Hematopoietic multipotent progenitor cell treated with erythropoietin and hydrocortisone succinate and interleukin-3 and kit ligand, for 6 days (in vitro differentiated cells): ENCODE measurements at places on chromosomes 2 and 18.
A peak's percentile ranks its signal among the peaks of the same experiment; 100 is the strongest.

DNA sequence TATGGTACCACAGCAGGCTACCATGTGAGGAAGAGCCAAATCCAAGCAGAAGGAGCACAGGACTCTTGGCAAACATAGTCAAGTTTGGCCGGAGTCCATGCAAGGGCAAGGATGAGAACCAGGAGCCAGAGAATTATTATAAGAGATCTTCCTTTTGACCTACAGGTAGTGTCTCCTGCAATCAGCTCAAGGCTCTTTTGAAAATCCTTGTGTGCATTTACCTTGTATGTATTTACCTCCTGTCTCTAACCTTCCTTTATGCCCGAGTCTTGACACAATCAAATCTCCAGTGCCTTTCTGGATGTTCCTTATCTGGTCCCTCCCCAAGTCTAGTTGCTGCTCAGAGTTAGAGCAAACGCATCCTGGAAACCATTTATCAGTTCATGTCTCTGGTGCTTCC is 855.0 kb upstream of the CELF4 start:
- DNase-seq: no peak

DNA sequence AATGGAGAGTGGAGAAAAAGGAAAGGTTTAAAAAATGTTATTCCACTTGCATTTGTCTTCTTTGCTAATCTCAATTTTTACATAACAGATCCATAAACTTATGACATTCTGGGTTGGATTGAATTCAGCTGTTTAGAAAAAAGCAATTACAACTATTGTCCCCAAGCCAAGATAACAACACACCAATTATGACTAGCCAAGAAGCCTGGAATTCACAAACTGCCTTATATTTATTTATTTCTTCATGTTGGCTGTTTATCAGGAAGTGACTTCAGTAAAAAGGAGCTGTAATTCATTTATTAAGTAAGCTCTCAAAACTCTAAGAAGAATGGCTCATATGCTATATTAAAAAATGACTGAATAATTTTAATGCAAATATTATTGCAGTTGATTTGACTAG is 137.4 kb downstream of the CALCRL start:
- no peak for DNase-seq

DNA sequence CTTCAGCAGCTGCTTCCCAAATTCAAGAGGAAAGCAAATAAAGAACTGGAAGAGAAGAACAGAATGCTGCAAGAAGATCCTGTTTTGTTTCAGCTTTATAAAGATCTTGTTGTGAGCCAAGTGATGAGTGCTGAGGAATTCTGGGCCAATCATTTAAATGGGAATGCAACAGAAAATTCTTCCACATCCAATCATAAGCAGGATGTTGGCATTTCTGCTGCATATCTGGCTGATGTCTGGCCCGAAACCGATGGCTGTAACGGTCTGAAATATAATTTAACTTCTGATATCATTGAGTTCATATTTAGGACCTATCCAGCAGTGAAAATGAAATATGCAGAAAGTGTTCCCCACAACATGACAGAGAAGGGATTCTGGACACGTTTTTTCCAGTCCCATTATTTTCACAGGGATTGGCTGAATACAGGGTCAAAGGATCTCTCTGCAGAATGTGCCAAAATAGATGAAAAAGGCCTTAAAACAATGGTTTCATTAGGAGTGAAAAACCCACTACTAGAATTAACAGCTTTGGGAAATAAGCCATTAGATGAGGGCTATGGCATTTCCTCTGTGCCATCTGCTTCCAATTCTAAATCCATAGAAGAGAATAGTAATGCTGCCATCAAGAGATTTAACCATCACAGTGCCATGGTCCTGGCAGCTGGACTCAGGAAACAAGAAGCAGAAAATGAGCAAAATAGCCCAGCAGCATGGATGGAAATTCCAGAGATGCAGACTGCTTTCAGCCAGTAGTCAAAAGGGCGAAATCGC is 175.6 kb downstream of the MC4R start:
- DNase-seq: no peak

- no peak for DNase-seq
Measured at GRCh38 chr2:235024931-235025773, 73.3 kb downstream of the SH3BP4 start.

DNA sequence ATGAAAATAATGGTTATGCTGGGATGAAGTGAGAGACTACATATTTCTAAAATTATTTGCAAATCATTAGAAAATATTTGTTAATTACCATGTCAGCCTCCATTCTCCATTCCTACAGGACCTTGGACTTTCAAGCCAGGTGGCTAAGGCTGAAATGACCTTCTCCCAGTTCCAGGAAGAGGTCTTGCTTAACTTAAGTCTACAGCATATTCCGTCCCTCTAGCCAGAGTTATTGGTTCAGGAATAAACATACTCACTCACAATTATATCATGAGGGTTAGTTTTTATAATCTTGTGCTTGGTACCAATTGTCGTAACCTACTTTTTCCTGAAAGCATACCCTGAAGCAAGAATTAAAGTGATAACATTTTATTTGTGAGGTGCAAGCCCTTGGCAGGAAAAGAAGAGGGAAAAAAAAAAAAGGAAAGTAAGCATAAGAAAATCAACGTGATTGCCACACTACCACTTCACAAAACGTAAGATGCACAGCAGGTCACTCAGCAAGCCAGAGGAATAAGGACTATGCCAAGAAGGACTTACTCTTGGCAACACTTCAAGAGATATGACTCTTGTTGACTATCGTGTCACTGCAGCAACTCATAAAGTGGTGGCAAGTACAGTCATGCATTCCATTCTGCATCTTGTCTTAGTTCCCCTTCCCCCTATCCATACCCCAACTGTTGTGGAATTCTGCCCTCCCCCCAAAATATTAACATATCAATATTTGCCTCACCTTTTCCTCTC is 479.1 kb downstream of the MBD2 start:
- no peak for DNase-seq

GRCh38 chr2:58042486-58042970 is 4.1 kb upstream of the VRK2 start:
- peak; percentile 68 for DNase-seq

DNA sequence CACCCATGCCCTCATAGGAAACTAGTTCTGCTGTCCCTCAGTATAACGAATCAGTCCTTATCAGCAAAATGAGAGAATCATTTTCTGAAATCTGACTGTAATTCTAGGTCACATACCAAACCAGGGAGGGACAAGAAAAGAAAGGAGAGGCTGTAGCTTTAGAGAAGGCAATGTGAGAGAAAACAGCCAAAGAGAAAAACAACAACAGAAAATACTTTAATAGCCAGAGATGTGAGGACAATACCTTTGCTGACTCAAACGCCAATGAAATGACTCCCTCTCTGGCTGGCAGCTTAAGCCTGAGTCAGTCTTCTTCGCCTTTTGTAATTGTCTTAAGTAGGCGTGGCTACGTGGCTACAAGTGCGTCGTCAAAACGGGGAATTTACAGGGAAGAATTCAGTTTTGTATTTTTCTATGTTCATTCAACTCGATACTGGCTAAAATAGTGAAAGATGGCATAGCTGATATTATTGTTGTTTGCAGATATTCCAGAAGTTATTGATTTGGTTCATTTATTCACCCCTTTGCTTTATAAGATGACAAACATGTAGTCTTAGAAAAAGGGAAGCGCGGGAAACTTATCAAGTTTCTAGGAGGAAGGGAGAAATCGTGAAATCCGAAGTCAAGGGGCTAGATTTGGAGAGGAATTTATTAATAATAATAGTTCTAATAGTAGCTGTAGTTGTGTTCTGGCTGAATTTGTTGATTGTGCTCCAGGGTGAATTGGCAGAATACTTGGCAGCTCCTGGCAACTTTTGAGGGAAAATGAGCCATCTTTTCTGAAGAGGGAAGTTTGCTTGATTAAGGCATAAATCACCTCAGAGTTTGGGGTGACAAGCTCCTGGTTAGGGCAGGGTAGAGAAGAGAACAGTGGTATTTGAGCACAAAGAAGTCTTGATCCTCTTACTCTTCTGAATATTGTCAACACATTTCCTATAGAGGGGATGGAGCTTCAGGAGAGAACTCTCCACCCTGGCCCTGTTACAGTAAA is at the start of gene IL1A:
Gene IL1A (minus strand): TSS at position 295 of the 991 bp plus-strand sequence. CDS start 723 bp downstream, outside the sequence.
- DNase-seq: no peak

- DNase-seq: no peak
Measured at GRCh38 chr2:42012651-42013050, 35.2 kb upstream of the PKDCC start.

- no peak for DNase-seq
Measured at GRCh38 chr2:56770490-56770889, 586.7 kb downstream of the CCDC85A start.

DNA sequence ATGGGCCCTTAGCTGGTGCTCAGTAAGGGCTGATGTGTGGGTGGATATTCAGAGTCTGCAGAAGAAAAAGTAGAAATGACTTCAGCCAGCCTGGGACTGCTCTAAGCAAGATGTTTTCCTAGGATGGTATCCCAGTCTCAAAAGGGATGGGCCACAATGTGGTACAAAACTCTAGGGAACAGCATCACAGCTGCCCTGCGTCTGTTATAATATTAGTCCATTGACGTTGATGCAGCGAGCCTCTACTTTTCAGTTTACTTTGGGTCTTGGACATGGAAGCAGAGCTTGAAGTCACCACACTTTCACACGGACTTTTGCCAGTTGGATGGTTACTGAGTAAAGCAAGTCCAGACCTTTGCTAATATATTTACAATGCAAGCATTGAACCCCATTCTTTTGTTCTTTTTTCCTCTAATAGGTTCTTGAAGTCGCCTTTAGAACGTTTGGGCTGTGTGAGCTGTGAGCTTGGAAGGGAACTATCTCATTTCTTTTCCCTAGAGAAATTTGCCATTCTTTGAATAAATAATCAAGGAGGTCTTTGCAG is 105.7 kb downstream of the RDH14 start:
- DNase-seq: no peak

- no peak for DNase-seq
Measured at GRCh38 chr2:54725343-54726099, 2.1 kb downstream of the EML6 start.

GRCh38 chr2:26144953-26145680 is 27.8 kb upstream of the GAREM2 start:
- DNase-seq: peak; percentile 87

GRCh38 chr2:205695460-205695991 is 13.2 kb downstream of the NRP2 start:
- DNase-seq: no peak

DNA sequence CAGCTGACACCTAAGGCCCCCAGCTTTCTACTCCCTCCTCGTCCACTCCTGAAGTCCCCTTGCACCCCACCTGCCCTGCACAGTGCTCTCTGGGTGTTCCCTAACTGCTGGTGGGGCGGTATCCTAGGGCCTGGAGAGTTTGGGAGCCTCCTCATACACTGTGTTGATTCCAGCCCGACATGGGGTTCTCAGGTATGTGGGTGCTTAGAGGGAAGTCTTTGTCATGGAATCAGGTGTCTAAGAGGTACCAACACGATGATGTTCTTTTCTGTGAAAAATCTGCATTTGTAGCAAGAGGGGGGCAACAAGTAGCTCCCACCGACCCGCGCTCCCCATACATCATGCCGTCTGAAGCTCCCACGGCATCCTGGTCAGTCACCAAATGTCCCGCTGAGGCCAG is 96.8 kb upstream of the SMAD7 start:
- no peak for DNase-seq

DNA sequence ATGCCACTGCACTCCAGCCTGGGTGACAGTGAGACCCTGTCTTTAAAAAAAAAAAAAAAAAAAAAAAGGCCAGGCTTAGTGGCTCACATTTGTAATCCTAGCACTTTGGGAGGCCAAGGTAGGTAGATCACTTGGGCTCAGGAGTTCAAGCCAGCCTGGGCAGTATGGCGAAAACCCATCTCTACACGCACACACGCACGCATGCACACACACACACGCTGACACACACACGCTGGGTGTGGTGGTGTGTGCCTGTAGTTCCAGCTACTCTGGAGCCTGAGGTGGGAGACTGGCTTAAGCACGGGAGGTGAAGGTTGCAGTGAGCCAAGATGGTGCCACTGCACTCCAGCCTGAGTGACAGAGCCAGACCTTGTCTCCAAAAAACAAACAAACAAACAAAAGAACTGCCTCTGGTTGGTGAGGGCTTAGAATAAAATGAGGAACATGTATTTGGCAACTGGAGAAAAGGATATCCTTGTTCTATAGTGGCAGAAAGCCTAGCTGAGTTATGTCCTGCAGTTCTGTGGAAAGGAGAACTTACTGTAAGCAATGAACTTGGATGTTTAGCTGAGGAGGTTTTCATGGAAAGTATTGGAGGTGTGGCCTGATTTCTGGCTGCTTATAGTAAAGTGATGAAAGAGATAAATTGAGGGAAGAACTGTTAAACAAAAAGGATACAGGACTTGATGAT is 34.0 kb downstream of the HAT1 start:
- DNase-seq: peak; percentile 54

DNA sequence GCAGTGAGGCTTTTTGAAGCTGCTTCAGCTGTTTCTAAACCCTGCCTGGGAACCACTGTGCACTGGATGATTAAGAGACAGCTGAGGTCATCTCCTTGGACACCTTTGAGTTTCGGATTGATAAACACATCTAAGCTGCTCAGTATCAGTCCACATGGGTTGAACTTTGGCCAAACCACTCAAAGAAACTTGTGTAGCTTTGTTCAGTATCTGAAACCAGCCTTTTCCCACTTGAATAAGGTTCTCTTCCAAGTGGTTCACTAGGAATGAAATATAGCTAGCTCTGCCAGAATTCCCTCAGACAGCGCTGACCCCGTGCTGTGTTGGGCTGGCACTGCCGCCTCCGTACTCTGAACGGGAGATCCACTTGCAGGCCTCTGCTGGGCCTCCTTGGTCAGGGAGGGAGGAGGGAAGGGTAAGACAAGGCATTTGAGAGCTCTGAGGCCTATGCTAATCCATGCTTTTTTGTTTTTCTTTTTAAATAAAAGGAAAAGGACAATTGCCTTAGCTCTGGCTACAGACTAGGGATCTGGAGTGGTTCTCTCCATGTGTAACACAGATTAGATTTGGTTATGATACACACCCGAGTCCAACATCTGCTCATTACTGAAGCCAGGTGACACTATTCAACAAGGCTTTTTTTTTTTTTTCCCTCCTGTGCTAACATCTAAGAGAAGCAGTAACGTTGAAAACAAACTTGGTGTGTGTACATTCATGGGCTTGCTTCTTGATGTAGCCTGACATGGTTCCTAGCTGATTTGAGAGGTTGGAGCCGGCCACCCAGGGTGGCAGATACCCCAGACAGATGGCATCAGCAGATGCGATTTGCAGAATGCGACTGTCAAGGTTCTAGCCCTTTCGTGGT is 67.7 kb downstream of the NCK2 start:
- DNase-seq: peak; percentile 80

DNA sequence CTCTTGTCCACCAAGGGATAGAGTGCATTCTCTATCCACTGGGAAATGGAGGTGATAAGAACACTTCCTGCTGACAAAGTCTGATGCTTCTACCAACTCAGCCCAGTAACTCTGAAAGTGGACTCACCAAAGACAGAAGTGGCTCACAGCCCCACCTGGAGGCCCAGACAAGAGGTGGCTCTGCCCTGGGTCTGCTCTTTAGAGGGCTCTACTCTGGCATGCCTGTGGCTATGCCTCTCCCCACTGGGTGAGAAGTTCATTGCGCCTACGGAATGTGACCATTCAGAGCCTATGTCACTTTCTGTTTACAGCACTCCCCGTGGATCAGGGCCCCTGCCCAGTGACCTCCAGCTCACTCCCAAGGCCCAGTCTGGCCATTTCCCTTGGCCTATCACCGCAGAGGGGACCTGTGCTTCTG is 13.5 kb upstream of the XDH start:
- no peak for DNase-seq
